Kidney capillary endothelial cell (primary cell): ENCODE measurements at places on chromosomes 13 and 19.

GRCh38 chr19:46913852-46914430, 53.1 kb downstream of the ARHGAP35 start:
- no peak for DNase-seq

- peak; percentile 54 for DNase-seq
Observed at GRCh38 chr19:16417660-16418596, 53.8 kb downstream of the EPS15L1 start.

- DNase-seq = no peak
Observed at GRCh38 chr13:28077231-28077630, 23.1 kb downstream of the FLT3 start.

GRCh38 chr19:46014941-46015686, 7.7 kb downstream of the PGLYRP1 start:
- DNase-seq = peak; percentile 33

- no peak for DNase-seq
Observed at GRCh38 chr13:108594153-108594552, 35.3 kb upstream of the MYO16 start.

GRCh38 chr13:101835920-101836319, 383.4 kb downstream of the ITGBL1 start:
- no peak for DNase-seq

DNA sequence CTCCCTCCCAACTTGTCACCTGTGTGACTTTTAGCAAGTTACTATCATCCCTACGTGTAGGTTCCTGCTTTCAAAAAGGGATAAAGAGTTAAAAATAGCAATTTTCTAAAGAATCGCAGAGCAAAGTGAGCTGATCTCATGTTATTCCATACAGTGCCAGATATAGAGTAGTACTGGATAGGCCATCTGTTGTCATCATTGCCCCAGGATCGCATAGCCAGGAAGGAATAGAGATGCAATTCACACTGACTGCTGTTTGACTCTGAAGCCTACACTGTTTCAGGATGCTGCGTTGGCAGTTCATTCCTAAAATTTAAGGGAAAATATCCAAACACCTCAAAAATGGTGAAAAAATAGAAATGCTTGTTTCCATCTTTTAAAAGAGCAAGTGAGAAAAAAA, 138.9 kb downstream of the SHISA2 start:
- DNase-seq = no peak

DNA sequence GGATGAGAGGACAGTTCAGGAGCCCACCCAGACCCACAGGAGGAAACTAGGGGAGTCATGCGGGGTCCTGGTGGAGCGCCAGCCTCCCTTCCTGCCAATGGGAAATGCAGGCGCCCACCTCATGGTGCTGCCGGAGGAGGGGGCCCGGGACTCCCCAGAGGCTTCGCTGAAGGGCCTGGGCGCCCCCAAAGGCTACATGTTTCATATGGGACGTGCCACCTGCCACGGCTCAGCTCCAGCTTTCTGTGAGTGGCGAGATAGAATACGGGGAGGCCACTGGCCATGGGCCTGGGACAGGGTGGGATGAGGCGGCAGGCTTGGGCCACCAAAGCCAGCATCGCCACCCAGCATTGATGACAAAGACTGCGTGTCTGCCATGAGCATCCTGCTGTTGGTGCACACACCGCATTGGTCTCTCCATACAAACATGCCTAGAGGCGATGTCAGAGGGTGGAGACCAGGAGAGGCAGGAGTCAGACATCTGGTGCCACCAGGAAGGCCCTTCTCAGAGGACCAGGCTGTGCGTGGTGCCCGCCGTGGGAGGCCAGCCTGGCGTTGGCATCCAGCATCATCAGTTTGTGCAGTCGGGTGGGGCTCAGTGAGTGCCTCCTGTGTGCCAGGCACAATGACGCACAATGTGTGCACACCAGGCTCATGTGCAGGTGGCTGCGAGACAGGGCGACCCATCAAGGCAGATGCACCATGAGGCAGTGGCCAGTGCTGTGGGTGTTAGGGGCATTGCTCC, 1.2 kb upstream of the F10 start:
- no peak for DNase-seq
